ENCODE measurements at places on chromosomes 7 and 10. TPM values are rescaled to one million over a fixed set of nuclear protein-coding genes. Genes with fewer than 3 reads are reported as not detected.

The COL1A2 gene
- 7,492 TPM for total RNA-seq

The ZNF273 gene
- 2.8 TPM for total RNA-seq

The TUBAL3 gene
- not detected for total RNA-seq

The KCNMA1 gene
- total RNA-seq, result 98.1 TPM

The CSGALNACT2 gene
- 36.6 TPM for total RNA-seq

The TMEM196 gene
- not detected for total RNA-seq

The RBP3 gene
- total RNA-seq, result not detected

The SPDYE16 gene
- not detected for total RNA-seq

The CALHM3 gene
- total RNA-seq, result not detected

The CRTAC1 gene
- total RNA-seq, result 0.16 TPM

Data from osteocyte (in vitro differentiated cells).